HuH-7 (cell line): ENCODE measurements at places on chromosomes 6 and 20.

DNA sequence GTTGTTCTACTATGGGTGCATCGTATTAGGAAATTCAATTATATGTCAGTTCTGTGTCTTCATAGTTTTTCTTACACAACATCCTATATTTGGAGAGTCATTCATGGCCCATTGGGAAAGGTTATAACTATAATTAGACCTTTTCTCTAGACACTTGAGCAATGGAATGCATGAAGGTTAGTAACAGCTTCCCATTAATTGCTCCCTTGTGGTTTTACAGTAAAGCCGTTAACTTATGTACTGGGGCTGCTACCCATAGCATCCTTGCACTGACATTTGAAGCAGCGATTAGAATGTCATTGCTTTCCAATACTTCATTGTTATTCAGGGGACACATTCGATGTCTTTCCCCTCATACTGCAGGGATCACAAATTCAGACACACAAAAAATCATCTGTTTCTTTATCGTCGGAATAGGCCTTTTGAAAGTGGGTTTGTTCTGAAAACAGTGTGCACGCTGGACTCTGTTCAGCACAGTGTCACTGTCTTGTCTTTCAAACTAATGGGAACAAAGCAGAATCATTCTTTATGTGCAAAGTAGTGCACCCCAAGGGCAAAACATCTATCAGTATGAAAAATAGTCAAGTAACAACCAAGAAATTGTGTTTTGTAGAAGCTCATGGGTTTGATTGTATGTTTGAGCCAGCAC is 634.3 kb upstream of the MAP3K7 start:
- no peak for DNase-seq

DNA sequence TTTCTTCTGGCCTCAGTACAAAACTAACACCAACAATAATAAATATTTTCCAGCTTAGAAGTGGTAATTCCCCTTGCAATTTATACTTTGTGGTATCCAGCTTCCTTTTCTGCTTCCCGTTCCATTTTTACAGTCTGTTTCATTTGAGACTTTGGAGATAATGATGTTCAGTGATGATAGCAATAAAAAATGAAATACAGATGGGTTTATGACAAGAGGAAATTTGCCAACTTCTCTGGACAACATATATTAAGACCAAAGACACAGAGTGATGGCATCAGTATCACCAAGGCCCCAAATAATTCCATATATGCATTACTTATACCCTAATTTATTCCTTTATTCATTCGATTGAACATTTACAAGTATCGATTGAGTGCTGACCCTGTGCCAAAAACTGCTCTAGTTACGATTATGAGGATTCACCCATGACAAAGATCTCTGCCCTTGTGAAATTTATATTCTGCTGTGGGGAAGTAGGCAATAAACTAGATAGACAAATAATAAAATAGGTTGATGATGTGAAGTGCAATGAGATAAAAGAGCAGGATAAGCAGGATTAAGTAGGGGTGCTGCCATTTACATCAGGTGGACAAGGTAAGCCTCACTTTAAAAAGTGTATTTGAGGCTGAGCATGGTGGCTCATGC is 18.1 kb upstream of the TASP1 start:
- no peak for DNase-seq

DNA sequence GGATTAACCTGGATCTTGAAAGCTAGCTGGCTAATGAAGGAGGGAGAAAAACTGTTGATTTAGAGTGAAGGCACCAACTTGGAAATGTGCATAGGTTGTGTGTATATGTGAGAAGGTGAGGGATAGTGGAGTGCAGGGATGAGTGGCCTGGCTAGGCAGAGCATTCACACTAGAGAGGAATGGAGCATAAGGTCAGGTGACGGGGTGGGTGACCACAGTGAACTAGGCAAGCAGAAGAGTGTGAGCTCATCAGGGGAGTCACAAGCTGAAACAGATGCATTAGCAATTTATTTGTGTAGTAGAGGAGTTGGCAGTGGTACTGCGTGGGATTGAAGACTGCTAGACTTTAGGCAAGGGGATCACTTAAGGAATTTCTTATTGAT is 10.5 kb downstream of the ANKRD66 start:
- DNase-seq: no peak

- no peak for DNase-seq
Observed at GRCh38 chr6:33749401-33749800, 2.7 kb upstream of the IP6K3 start.

GRCh38 chr6:37170273-37171200 is 585 bp downstream of the PIM1 start:
- DNase-seq: no peak

- DNase-seq: no peak
Observed at GRCh38 chr6:44388135-44388487, 605 bp downstream of the CDC5L start.

DNA sequence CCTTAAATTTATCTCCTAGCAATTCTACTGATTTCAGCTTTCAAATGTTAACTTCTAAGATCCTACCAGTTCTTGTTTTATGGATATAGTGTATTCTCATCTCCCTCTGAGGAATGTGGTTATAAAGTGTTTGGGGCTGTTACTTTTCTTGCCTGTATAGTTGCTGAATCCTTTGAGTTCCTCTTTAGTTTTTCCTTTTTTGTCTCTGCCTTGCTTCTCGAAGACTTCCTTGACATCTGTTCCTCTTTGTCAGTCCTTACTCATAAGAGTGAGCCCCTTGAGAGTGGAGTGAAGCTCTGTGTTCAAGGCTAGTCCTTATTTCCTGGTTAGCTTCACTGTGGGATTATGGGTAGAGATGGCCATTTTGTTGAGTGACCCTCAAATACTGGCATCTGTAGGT is 84.6 kb downstream of the ELOVL4 start:
- no peak for DNase-seq

DNA sequence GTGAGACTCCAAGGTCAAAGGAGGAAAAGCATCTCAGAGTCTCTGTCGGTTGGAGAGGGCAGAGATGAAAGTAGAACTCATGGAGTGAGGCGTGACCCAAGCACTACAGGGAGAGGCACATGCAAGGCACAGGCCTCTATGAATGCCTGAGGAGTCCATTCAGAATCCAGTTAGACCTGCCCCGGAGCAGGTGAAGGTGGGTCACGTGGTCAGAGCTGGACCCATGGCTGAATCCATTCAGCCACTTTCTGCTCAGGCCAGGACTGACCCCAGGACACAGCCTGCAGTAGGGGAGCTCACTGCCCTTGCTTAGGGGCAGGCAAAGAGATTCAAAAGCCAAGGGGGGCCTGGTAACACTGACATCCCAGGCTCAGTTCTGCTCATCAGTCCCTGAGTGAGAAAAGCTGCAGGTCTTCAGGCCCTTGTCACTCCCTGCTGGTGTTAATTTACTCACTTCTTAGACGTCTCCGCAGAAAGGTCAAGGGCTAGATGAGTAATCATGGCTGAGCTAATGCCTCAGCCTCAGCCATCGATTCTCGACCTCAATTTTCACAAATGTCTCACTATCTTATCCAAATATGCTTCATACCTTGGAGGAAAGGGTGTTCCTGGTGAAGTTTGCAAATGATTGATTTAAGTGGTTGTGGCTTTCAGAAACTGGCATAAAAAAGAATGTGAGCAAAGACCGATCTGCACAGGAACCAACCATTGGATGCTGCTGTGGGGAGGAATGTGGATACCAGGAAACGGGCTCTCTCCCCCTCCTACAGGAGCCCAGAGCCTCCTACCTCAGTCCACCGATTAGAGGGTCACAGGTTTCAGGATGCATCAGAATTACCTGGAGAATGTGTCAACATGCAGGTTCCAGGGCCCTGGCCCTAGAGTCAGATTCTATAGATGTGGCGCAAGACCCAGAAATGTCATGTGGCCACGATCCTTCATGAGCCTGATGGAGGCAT is 584.4 kb downstream of the PTPRT start:
- no peak for DNase-seq

GRCh38 chr20:21702553-21703470 is 2.7 kb upstream of the PAX1 start:
- DNase-seq: peak; percentile 88

DNA sequence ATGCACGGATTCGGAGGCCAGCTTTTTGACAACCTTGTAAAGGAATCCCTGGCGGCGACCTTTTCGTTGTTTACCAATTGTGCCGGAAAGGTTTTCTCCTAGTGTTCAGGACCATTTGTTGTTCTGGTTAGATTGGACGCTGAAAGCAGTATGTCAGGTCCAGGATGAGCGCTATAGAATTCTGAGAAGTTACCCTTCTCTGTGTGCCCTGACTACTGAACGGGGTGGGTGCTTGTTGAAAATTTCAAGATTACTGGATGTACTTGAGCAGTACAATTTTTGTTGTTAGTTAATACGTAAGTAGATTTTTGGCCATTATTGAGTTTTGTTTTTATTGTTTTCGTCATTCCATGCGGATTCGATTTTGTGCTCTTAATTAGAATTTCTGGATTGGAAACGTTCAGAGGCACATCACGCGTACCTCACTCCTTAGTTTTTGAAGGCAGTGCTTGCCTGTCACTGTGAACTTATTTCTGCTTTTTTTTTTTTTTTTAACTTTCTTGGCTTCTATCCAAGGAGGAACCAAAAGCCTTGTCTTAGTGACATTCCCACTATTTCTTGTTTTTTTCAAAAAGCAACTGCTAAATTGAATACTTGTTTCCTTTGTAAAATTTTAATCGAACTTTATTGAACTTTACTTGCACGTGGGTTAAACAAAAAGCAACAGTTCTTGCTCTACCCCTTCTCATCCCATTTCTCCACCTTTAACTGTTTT is 898 bp downstream of the XRN2 start:
- no peak for DNase-seq

GRCh38 chr6:2667617-2668016 is 83.1 kb downstream of the MYLK4 start:
- no peak for DNase-seq

GRCh38 chr20:56422076-56422823 is 10.2 kb downstream of the CASS4 start:
- no peak for DNase-seq
